Fibroblast of upper back skin (primary cell): ENCODE measurements at places on chromosomes 2 and 18.

DNA sequence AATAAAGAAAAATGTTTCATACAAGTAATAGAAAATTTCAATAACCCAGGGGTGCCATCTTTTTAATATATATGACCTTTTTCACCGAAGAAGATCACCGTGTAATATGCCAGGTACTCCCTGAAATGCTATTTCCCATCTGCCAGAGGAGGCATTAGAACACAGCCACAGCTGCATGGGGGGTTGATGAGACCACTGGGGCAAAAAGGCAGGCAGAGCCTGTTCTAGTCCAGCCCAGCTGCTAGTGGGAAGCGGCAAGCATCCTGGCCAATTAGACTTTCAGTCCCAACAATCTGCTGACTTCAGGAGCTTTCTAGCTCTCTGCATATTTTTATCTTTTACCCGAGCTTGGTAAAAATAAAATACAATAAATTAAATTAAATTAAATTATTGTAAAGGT lies 362.6 kb downstream of the RIT2 start:
- DNase-seq = no peak

DNA sequence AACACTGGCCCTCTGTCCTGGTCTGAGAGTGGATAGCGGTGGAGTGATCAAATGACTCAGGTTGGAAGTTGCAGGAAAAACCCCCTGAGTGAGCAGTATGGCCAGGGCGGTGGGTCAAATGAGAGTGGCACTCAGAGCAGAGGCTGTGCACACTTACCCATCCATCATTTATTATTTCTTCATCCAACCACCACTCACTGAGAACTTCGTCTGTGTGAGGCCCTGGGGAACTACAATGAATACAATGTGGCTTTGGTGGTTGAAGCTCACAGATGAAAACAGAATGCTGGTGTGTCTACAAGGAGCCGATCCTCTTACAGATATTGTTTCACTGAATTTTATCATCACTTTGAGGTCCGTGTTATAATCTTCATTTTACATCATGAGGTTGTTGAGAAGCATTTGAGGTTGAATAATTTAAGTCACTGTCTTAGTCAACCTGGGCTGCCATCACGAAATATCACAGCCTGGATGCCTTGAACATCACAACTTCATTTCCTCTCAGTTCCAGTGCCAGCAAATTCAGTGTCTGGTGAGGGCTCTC lies 73.4 kb upstream of the ID2 start:
- peak; percentile 91 for DNase-seq

DNA sequence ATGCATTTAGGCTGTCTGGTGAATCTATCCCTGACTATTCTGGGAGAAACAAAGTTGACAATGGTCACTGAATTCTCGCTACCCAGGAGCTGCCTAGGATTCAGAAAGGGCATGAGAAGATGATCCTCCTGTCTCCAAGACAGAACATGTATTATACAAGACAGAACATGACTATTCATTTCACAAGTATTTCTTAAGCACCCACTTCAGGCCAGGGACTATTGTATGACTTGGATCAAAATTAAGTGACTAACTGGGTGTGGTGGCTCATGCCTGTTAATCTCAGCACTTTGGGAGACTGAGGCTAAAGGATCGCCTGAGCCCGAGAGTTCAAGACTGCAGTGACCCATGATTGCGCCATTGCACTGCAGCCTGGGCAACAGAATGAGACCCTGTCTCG lies 235.8 kb upstream of the RAB12 start:
- DNase-seq = no peak

DNA sequence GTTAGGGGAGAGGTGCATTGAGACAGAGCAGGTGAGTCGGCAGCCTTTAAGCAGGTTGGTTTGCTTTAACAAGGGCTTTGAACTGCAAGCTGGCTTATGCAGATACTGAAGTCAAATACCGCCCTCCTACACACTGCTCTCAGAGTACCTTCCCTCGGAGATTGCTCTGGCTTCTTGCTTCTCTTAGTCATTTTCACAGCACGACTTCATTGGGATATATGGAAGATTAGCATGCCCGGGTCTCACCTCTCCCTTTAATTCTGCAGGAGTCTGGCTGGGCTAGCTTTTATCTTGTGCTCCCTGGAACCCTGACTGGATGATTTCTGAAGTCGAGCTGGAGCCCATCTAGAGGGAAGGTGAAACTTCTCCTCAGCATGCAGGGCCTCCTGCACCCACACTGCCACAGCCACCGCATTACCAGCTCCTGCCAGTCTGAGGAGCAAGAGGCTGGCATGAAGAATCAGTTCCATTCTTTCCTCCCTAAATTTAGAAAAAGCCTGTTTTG lies 395.5 kb upstream of the HNRNPA3 start:
- peak; percentile 7 for DNase-seq

DNA sequence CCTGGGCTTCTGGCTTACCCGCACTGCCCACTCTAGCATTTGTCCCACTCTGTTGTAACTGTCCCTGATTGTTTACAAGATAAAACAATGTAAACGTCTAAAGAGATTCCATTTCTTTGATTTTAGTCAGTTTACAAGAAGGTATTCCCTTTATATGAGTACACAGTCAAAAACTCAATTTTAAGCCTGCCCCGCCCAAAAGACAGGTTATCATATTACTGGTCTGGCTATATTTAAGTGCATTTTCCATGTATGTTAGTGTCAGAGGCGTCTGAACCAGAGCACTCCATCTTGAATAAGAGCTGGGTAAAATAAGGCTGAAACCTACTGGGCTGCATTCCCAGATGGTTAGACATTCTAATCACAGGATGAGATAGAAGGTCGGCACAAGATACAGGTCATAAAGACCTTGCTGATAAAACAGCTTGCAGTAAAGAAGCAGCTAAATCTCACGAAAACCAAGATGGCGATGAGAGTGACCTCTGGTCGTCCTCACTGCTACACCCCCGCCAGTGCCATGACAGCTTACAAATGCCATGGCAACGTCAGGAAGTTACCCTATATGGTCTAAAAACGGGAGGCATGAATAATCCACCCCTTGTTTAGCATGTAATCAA lies 15.0 kb downstream of the GPR45 start:
- no peak for DNase-seq

GRCh38 chr18:50680966-50681365 lies 121.1 kb downstream of the MAPK4 start:
- no peak for DNase-seq

- peak; percentile 65 for DNase-seq
These were observed 32.0 kb downstream of the XDH start for GRCh38 chr2:31382452-31383120.

- DNase-seq = peak; percentile 20
These were observed 217.1 kb downstream of the DYM start for GRCh38 chr18:49243391-49243790.

- no peak for DNase-seq
These were observed 70.3 kb downstream of the ZBTB7C start for GRCh38 chr18:48338915-48339314.

- DNase-seq = no peak
These were observed 34.4 kb upstream of the RPL37A start for GRCh38 chr2:216464104-216464720.

DNA sequence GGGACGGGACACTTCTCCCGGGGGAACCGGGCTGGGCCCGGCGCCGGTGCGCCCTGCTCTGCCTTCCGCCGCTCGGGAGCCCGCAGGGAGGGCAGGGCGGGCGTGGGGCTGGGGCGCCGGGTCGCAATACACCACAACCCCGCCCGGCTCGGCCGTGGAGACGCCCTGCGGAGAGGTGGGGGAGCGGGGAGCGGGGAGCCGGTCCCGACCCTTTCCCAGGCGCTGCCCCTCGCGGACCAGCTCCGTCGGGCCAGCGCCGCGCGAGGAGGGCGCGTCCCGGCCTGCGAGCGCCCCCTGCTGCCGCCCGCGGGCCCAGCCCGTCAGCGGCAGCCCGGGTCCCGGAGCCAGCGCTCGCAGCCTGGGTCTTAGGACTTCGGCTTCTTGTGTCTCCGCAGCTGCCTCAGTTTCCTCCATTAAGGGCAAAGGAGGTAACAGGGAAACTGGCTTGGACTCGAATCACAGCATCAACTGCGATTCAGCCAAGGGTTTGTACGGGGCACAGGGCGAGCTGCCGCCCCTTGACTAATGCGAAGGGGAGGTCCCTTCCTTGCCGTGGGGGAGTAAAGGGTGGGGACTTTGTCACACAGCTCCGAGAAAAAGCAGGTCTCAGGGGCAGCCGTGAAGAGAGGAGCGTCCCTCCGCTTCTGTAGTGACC lies 635 bp upstream of the ADRA2B start:
- DNase-seq = peak; percentile 21

- peak; percentile 39 for DNase-seq
These were observed 124.9 kb upstream of the ETAA1 start for GRCh38 chr2:67272195-67272594.

DNA sequence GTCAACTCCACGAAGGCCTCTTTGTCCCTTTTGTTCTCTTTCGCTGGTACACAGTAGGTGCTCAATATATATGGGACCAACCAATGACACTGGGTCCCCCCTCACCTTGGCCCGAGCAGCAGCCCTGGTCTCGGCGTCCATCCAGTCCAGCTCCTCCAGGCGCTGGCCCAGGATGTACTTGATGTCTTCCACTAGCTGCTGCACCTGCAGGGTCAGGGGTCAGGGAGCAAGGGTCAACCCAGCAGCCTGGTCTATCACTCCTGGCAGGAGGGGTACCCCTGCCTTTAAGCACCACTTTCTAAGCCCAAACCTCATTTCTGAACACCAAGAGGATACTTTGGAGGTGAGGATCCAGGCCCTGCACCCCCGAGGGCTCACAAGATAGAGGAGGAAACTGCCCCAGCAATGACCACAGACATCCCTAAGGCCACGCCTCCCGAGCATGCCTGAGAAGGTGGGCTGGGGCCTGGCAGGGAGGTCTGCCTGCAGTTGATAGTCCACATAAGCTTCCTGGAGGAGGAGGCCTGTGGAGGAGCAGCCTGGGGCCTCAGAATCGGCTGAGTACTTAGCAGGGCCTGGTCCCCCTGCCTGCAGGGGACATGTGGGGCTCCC lies 4.2 kb downstream of the ECEL1 start:
- DNase-seq = no peak

GRCh38 chr2:2229626-2230432 lies 101.2 kb downstream of the MYT1L start:
- no peak for DNase-seq

- DNase-seq = peak; percentile 39
These were observed 66.7 kb downstream of the PTPN4 start for GRCh38 chr2:119826370-119826961.

DNA sequence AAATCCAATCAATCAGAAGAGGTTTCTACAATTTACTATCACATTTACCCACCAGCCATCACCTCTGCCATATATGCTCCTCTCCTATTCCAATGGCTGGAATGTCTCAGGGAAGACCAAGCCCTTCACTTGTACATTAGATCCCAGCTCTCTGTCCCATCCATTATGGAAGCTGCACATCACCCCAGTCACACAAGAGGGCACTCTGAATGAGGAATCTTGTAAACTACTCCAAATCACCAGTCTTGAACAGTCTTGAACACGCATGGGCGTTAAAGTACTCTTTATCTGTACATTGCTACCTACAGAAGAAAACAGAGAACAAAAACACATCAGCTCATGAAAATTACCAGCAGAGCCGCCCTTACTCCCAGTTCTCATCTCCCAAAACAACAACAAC lies 38.7 kb downstream of the ZC3H8 start:
- DNase-seq = peak; percentile 21

DNA sequence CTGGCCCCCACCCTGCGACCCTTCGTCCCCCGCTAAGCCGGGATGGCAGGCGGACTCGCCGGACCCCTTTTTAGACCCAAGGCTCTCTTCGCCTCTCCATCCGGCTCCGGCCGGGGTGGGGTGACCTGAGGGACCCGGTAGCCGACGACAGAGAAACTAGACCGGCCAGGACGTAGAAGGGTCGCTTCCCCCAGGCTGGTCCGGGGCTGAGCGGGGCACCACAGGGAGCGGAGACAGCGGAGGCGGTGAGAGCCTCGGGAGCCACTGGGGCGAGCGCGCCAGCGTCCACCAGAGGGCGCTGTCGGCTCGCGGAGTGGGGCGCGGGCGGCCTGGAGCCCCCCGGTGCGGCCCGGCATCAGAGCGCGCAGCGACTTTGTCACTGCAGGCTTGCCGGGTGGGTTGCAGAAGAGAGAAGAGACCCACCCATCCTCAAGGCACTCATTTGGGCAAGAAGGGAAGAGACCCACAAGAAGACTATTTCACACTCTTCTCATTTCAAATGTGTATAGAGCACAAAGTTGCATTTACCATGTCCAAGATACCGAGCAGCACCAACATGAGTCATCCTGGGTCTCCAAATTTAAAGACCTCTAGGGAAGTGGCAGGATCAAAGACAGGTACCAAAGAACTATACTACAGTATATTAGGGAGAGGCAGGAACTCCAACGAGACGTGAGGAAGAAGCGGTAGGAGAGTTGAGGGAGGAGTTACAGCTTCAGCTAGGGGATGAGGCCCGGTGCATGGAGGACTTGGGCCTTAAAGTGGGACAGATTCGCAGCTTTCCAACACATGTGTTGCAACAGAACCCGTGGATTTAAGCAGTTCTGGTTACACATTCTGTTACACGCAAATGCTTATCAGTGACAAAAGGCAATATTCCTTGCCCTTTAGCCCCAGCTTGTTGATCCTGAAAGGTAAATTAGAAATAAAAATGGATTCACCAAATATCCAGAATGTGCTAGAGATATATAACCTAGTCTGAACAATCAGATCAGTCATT lies 7.6 kb upstream of the PRKCE start:
- peak; percentile 49 for DNase-seq

- DNase-seq = no peak
These were observed 19.5 kb downstream of the RALBP1 start for GRCh38 chr18:9494778-9495331.

GRCh38 chr2:191501561-191502168 lies 176.3 kb upstream of the NABP1 start:
- peak; percentile 73 for DNase-seq

GRCh38 chr2:106965611-106966010 lies 79.6 kb upstream of the ST6GAL2 start:
- DNase-seq = no peak

- no peak for DNase-seq
These were observed 9.5 kb upstream of the KLHL29 start for GRCh38 chr2:23375448-23375847.

- no peak for DNase-seq
These were observed 78.5 kb downstream of the MRPS9 start for GRCh38 chr2:105116348-105116747.

DNA sequence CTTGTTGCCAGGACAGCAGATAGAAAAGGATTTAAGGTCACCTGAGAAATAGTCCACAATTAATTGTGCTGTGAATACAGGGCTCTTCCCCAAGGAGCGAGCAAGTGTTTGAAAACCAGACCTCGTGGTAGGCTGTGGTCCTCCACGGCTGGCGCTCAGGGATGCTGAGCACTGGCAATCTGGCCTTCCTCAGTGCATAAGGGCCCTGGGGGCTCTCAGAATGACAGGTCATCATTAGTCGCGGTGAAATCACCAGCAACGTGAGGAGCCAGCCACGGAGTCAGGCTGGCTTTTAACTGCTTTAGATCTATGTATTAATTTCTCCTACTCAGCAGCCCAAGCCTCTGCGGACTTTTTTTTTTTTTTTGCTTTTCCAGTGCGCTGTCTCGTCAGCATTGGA lies 148.5 kb downstream of the FHOD3 start:
- DNase-seq = peak; percentile 31

- DNase-seq = peak; percentile 97
These were observed 84.3 kb downstream of the MAP3K20 start for GRCh38 chr2:173159791-173160463.

- DNase-seq = peak; percentile 42
These were observed 32.1 kb upstream of the ZNF638 start for GRCh38 chr2:71299507-71299906.
